T-helper 9 cell (primary cell): ENCODE measurements at places on chromosomes 1 and 21.

DNA sequence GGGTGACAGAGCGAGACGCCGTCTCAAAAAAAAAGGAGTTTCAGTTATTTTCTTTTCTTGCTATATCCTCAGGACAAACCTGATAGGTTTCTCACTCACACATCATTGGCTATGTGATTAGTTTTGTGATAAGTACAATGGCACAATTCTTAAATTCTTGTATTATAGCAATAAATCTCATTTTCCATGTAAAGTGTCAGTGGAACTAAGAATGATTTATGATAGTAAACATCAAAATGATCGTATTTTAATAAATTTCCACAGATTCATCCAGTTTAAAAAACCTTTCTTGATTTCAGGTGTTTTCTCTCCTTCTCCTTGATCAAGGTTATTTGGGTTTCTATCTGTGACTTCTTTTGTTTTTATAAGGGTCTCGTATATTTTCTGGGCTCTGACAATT, 3.5 kb downstream of the DNAJC28 start:
- no peak for DNase-seq

DNA sequence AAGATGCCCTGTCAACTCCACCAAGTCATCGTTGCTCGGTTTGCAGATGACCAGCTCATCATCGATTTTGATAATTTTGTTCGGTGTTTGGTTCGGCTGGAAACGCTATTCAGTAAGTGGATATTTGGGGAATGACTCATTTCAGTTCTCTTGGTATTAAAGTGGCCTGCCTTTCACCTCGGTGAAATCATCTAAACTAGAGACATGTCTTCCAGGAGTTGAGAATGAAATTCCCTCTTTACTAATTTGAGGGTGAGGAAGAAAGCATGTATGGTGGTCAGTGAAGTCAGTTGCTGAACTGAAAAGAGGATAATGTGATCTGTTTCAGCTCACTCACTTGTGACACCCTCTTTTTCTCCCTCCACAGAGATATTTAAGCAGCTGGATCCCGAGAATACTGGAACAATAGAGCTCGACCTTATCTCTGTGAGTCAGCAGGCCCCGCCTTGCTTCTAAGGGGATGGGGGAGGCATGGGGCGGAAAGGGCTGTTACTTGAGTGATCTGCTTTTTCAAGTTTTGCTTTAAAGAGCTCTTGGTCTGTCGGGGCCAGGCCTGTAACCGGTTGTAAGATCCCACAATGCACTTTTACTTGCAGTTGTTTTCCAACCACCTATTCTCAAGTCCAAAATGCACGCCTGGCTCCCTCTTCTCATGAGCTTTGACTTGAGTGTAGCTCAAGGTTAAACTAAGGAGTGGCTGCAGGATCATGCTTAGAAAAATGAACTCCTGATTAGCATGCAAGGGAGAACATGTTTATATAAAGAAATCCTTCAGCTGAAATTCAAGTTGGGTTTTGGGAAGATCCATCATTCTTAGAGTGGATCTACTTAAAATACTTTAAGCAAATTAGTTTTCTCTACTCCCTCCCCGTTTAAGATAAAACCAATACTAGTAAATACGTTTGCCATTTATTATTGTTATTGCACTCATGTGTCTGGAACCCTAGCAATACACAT, 59.8 kb downstream of the CAPN2 start:
- DNase-seq, result no peak

- no peak for DNase-seq
These were observed 769 bp downstream of the NTPCR start for GRCh38 chr1:232951180-232951579.

- no peak for DNase-seq
These were observed 483 bp downstream of the PEAR1 start for GRCh38 chr1:156894001-156894400.

DNA sequence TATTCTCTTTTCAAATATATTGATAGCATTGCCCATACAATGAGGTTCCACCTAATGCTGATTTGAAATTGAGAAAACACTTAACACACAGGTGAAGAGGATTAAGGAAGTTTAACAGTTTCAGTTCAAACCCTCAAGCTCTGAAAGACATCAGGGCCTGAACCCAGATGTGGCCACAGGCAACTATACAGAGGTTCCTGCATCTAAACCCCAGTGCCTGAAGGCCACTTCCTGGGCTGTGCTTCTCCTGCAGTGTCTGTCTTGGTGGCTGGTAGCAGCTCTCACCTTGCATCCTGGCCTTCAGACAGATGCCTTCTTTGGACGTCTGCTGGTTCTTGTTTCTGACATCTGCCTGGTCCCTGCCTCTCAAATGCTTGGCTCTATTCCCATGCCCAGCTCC, 25.1 kb upstream of the NGF start:
- no peak for DNase-seq

- DNase-seq, result no peak
These were observed 5.4 kb downstream of the BARHL2 start for GRCh38 chr1:90711696-90712095.

- DNase-seq, result no peak
These were observed 66.2 kb downstream of the SLC45A1 start for GRCh38 chr1:8384088-8384487.

GRCh38 chr1:227880342-227880924, 65.0 kb downstream of the PRSS38 start:
- DNase-seq, result no peak

DNA sequence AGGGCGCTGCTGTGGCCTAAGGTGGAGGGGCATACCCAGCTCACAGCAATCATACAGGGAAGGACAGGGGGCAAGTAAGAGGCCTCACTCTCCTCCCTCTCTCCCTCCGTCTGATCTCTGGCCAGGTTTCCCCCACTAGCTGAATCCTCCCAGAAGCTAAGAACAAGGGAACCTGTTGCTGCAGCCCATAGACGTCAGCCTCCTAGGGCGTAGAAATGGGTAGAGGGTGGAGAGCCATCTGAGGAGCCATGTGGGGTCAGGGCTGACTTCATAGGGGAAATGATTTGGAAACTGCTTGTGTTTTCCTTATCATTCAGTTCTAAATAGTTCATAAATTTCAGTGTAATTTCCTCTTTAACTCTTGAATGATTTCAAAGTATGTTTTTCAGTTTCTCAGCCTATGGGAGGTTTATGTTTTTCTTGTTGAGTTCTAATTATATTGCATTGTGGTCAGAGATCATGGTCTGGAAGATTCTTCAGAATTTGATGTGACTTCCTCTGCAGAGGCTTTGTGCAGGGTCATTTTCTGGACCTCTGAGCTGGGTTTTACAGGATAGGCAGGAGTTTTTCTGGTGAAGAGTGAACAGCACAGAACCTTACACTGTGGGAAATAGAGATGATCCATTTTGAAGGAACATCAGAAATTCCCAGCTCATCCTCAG, 2.3 kb upstream of the MOB3C start:
- no peak for DNase-seq

DNA sequence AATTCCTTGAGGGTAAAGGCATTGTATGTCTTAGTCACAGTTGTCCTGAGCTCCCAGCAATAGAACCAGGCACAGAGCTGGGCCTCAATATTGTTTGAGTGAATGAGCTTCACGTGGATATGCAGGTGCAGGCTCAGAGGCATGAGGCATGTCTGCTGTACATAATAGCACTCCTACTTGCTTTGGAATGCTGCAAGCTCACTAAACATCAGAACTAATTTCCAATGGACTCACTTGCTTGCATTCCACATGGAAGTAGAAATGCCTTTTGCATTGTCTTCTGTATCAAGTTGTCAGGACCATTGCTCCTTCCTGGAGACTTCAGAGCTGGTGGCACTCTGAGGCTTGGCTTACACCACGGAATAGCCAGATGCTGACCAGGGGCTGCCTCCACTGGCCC, 37.1 kb downstream of the INAVA start:
- DNase-seq, result no peak

DNA sequence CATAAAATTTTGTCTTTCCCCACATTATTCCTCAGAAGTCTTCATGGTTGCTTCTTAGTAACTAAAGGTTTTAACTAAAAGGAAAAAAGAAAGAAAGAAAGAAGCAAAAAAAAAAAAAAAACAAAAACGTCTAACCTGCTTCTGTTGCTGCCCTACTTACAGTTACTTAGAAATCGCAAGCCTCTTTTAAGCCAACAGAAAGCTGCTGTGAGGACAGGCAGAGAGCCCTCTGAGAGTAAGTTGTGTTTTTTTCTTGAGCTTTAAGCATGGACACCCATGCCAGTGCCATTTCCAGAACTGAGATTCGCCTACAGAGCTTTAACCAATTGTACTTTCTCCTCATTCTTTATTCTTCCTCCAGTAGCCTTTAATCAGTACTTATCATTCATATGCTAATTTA, 25.6 kb upstream of the RGS1 start:
- DNase-seq, result no peak

DNA sequence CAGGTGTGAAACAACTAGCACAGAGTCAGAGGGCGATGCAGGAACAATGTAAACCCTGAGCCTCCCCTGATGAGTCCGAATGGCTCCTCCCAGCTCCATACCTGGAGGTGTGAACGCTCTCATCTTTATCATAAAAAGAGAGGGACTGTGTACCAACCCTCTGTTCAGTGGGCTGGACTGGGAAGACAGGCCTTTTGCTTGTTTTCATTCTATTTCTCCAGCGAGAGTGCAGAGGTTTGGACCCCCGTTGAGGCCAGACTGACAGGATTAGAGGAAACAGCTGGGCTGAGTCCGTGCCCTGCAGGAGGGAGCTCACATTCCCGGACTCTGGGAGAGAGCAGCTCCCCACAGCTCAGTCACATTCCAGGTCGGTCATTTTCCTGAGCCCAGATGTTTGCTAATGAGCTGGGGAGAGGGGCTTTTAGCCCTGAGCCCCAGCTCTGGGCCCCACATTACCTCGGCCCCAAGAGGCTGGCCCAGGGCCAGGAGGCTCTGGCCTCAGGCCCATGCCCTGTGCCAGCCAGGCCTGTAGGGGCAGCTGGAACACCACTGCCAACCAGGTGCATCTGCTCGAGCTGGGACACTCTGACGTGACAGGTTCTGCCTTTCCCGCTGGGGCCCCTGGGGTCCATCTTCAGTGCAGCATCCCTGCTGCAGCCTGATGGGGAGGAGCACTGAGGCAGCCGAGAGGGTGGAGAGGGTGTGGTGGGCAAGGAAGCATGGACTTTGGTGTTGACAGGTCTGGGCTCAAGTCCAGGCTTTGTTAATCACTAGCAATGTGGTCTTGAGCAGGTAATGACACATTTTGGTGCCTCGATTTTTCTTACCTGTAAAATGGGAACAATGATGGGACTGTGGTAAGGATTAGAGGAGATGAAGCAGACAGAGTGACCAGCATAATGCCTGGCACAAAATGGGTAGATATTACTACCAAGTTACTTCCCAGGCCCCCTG, 3.5 kb upstream of the NBL1 start:
- DNase-seq, result no peak

GRCh38 chr1:152942161-152942560, 4.8 kb upstream of the SPRR5 start:
- DNase-seq, result no peak

- DNase-seq, result no peak
These were observed 62.0 kb upstream of the RASAL2 start for GRCh38 chr1:178031856-178032320.
